ENCODE measurements at places on chromosomes 11 and 22. TPM values are rescaled to one million over a fixed set of nuclear protein-coding genes. Genes with fewer than 3 reads are reported as not detected.
A peak's percentile ranks its signal among the peaks of the same experiment; 100 is the strongest.

DNA sequence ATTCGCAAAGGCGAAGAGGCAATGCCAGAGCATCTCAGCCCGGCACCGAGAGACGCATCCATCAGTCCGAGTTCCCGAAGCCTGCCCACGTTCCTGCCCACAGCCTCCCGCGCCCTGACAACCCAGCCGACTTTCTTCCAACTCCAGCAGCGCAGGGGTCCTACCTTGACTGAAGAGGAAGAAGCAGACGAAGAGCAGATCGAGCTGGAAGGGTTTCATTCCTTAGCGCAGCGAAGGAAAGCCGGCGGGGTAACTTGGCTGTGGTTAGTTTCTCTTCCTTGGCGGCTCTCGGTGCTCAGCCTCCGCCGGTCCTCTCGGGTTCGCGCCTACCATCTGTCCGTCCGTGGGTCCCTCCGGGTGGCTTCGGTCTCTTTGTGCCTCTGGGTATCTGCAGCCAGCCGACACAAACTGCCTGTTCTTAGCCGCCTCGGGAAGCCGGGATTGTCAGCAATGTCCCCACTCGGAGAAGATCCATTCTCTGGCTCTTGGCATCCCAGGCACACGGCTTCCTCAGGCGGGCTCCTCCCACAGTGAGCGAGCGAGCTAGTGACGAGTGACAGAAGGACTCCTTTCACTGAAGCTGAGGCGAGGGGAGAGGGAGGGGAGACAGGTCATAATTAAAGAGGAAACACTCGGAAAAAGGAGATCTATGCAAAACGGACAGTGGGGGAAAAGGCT, at the start of gene KIRREL3:
KIRREL3 (minus strand) TSS at position 480 of the 678 bp plus-strand sequence.
- no peak within 1 kb of the TSS for H3K27ac ChIP-seq
- H3K27me3 ChIP-seq, result peaks cover 34% of the 10 kb centered on the region
- no peaks in the 10 kb centered on the region for H3K4me1 ChIP-seq
- DNase-seq, result no peak
- no peak within 1 kb of the TSS for H3K4me3 ChIP-seq

GRCh38 chr22:35229865-35230264, 27.4 kb upstream of the HMGXB4 start:
- no peak for DNase-seq
- H3K4me3 ChIP-seq, result no peak overlapping the region
- no peaks in the 10 kb centered on the region for H3K36me3 ChIP-seq
- no peak overlapping the region for H3K27ac ChIP-seq
- H3K27me3 ChIP-seq, result peaks cover 14% of the 10 kb centered on the region

SLC29A2 gene
- 19.1 TPM for total RNA-seq

KCNQ1OT1 gene
- 0.74 TPM for total RNA-seq

ANAPC15 gene
- total RNA-seq, result 67.9 TPM

- H3K4me3 ChIP-seq, result no peak overlapping the region
- H3K27me3 ChIP-seq, result no peaks in the 10 kb centered on the region
- H3K36me3 ChIP-seq, result no peaks in the 10 kb centered on the region
Measured at GRCh38 chr11:57758174-57758573, 3.4 kb upstream of the CTNND1 start.

DNA sequence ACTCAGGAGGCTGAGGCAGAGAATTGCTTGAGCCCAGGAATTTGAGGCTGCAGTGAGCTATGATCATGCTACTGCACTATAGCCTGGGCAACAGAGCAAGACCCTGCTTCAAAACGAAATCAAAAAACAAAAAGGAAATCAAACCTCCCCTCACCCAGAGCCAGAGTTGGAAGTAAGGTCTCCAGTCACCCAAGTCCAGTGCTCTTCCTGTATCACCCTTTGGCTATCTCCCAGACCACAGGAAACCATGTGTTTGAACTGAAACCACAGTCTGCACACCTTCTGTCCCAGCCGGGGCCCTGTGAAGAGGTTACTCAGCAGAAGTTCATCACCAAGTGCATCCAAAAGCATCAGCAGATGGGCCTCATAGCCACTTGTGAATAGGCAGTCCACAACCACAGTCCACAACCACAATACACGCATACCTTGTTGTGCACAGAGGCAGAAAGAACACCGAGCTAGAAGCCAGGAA, 4.6 kb downstream of the MYH9 start:
- H3K27ac ChIP-seq, result peak overlapping the region; percentile 87
- no peaks in the 10 kb centered on the region for H3K27me3 ChIP-seq
- H3K4me3 ChIP-seq, result peak overlapping the region; percentile 77
- DNase-seq, result peak; percentile 45

FBLN1 gene
- total RNA-seq, result not detected

DNA sequence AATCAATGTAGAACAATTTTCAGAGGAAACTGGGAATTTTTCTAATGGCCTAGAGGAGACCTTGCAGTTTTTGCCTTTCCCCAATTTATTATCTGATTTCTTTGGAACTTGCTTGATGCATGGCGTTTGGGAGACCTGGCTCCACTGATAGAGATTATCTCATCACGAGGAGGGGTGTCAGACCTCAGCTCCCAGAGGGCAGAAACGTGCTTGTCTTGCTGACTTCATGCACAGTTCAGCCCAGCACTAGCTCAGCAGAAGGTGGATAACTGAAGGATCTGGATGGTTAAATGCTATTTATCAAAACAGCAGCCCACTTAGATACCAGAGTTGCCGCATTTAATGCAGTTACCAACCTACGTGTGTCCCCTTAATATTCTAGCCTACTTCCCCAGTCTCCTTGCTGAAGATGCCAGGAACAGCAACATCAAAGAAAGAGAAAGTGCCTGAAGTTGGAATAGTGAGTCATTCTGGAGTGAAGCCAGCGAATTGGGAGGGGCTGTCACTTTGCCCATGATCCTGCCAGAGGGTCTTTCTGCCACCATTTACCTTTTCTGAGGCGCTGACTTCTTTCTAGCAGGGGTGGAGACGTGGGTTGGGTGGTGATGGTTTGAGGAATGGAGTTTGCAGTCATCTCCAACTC, 133.5 kb upstream of the CADM1 start:
- no peak overlapping the region for H3K27ac ChIP-seq
- DNase-seq, result no peak
- no peak overlapping the region for H3K4me3 ChIP-seq
- no peaks in the 10 kb centered on the region for H3K27me3 ChIP-seq
- no peaks in the 10 kb centered on the region for H3K36me3 ChIP-seq
- no peaks in the 10 kb centered on the region for H3K4me1 ChIP-seq

DNA sequence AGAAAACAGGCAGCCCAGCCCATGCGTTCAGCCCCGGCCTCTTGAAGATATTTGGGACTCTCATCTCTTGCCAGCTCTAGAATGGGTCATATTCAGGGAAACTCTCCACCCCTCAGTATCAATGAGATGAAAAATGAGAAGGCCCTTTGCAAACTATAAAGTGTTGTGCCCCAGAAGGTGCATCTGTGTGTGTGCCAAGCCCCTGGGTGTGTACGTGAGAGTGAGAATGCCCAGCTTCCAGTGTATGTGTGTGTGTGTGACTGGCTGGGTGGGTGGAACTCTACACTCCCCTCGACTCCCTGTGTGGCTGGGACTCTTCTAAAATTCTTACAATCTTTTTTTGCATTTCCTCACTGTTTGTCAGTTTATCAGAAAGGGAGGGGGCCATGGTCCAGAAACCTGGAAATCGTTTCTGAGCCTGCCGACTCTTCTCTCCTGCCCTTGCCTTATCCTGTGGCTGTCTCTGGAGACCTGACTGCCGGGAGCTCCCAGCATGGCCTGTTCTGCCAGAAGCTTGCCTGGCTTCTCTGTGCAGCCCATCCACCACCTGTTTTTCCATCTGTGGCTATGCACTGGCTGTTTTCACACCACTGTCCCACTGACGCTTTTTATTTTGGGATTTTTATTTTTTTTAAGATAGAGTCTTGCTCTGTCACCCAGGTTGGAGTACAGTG, 1.2 kb downstream of the P2RY6 start:
- peaks cover 18% of the 10 kb centered on the region for H3K27me3 ChIP-seq
- no peak overlapping the region for H3K27ac ChIP-seq
- no peaks in the 10 kb centered on the region for H3K36me3 ChIP-seq
- no peak overlapping the region for H3K4me3 ChIP-seq

DNA sequence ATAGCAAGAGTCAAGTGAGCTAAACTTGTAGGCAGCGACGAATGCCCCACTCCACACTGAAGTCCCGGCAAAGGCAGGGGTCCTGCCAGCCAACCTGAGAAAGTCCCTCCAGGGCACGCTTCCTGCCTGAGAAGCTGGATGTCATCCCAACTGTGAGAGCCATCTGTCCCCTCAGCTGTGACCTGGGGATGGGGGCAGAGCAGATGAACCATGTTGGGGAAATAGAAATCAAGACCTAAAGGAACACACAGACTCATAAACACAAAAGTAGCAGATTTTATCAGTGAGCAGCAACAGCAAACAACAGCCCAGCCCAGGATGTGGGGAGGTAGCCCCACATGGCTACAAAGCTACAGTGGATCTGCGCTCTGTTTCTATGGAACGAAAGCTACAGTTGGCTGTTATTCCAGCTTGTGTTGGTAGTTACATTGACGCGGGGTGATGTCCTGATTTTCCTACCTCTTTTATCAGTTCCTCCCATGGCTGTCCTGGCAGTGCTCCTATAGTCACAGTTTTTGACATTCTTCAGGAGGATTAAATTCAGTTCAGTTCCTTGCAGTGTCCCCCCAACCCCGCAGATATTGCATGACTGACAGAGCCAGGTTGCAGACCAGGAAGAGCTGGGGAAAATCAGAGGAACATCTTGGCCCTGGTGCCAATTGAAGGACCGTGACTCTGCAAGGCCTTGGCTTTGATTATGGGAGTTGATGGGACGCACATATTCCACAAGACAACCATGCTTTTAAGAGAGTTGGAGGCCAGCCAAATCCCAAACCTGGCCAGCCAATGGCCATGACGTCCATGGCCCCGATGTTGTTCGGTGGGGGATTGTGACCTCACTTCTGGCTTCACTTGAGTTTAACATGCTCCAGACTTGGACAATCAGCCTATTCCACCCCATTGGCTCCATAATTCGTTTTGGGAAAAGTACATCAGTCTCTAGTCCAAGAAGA, 14.6 kb downstream of the MRGPRD start:
- peak; percentile 33 for DNase-seq
- H3K4me3 ChIP-seq, result no peak overlapping the region
- peak overlapping the region; percentile 25 for H3K27ac ChIP-seq
- H3K27me3 ChIP-seq, result no peaks in the 10 kb centered on the region
- peaks cover 12% of the 10 kb centered on the region for H3K36me3 ChIP-seq

NLRP6 gene
- total RNA-seq, result 0.97 TPM

- peaks cover 77% of the 10 kb centered on the region for H3K36me3 ChIP-seq
- peaks cover 87% of the 10 kb centered on the region for H3K4me1 ChIP-seq
- peak overlapping the region; percentile 77 for H3K4me3 ChIP-seq
Measured at GRCh38 chr22:36369004-36369921, 18.5 kb downstream of the MYH9 start.

GRCh38 chr11:19827399-19828135, 114.9 kb downstream of the NAV2 start:
- H3K4me1 ChIP-seq, result no peaks in the 10 kb centered on the region
- no peak overlapping the region for H3K4me3 ChIP-seq
- H3K27me3 ChIP-seq, result no peaks in the 10 kb centered on the region
- H3K36me3 ChIP-seq, result no peaks in the 10 kb centered on the region
- no peak for DNase-seq

DNA sequence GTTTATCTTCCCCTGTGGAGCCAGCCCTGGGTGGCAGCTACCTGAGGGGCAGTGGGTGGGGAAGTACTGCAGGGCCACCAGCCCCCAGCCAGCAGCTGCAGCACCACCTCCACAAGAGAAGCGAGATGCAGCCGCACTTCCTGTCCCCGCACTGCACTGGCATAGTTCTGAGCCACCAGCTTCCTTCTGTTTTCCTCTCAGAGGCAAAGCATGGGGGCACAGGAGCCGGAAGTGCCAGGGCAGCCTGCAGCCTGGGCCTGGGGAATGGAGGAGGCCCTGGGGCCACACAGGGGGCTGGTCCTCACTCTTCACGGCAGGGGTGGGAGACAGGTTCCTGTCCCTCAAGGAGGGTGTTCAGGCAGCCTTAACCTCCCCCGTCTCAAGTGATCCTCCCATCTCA, 11.9 kb upstream of the SH3BP1 start:
- H3K4me1 ChIP-seq, result peaks cover 20% of the 10 kb centered on the region
- no peaks in the 10 kb centered on the region for H3K27me3 ChIP-seq
- peak overlapping the region; percentile 21 for H3K4me3 ChIP-seq
- peak overlapping the region; percentile 82 for H3K27ac ChIP-seq
- peaks cover 17% of the 10 kb centered on the region for H3K36me3 ChIP-seq

DNA sequence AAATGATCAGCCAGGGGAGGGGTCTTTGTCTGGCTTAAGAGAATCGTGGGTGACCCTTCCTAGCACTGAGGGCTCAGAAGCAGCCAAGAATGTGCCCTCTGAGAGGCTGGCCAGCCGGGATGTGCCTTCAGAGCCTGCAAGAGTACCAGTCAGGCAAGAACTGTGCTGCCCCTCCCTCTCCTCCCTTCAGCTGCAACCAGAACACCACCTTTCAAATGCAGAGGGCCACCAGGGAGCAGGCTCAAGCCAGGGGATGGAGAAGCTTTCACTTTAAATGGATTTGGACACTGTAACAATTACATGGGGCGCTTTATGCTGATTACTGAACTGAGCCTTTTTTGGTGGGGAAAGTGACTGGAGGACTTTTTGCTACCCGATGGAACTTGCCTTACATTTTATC, 44.9 kb upstream of the TENM4 start:
- no peak overlapping the region for H3K27ac ChIP-seq
- H3K36me3 ChIP-seq, result no peaks in the 10 kb centered on the region
- H3K4me3 ChIP-seq, result no peak overlapping the region
- peaks cover 3% of the 10 kb centered on the region for H3K4me1 ChIP-seq
- DNase-seq, result no peak

DNA sequence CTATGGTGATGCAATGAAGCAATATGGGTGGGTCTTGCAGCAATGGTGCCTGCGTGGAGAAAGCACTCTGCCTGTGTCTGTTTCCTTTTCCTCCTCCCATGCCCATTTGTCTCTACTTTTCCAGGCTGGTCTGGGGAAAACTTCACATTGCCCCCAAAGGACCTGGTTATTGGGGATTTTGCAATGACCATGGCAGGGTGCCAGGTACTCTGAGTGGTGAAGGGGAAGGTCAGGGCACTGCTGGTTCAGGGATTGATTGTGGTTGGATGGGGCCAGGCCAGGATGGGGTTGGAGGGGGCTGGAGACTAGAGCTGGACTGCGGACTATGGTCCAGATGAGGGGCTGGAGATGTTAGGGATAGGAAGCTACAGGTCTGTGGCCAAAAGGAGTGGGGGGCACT, 92.1 kb downstream of the INSC start:
- peaks cover 8% of the 10 kb centered on the region for H3K27me3 ChIP-seq
- H3K36me3 ChIP-seq, result no peaks in the 10 kb centered on the region
- no peaks in the 10 kb centered on the region for H3K4me1 ChIP-seq
- no peak overlapping the region for H3K27ac ChIP-seq

MTFP1 gene
- total RNA-seq, result 72.2 TPM

- peaks cover 29% of the 10 kb centered on the region for H3K27me3 ChIP-seq
- DNase-seq, result peak; percentile 41
- peaks cover 15% of the 10 kb centered on the region for H3K4me1 ChIP-seq
- H3K4me3 ChIP-seq, result no peak overlapping the region
- no peaks in the 10 kb centered on the region for H3K36me3 ChIP-seq
Measured at GRCh38 chr22:22884888-22885840, 2.5 kb upstream of the IGLL5 start.

GRCh38 chr22:40179526-40179925, 1.8 kb downstream of the TNRC6B start:
- H3K4me1 ChIP-seq, result peaks cover 64% of the 10 kb centered on the region
- no peak for DNase-seq
- H3K4me3 ChIP-seq, result peak overlapping the region; percentile 88
